KG1 (cell line): ENCODE measurements at places on chromosomes 13 and 19.

DNA sequence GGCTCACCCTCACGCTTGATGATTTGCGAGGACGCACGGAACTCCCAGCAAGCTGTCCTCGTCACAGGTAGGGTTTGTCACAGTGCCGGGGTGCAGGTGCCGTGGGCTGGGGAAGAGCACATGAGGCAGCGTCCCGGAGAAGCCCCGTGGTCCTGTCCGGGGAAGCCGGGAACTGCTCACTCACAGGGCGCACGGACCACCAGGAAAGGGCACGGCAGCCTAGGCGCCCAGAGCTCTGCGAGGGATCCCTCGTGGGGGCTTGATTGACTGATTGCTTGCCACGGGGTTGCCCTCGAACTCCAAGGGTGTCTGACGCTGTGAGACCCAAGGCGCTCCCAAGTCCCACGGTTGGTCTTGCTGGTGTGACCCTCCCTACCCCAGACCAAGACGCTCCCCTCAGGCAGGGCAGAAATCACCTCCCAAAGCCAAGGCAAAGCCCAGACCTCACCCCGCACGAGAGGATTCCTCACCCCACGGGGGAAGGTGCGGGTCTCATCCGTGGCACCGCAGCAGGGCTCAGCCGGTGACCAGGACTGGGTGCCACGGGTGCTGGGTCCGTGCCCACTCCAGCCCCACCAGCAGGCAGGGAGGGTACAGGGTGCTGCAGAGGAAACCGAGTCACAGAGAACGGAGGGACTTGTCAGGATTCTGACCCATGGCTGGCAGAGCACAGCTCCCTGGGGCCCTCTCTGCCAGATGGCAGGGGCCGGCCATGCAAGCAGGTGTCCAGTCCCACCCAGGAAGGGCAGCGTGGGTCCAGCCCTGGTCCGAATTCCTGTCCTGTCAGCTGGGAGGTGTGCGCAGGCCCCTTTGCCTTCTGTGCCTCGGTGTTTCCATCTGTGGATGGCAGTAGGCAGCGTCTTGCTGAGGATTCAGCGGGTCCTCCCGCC is 7.7 kb downstream of the C2CD4C start:
- DNase-seq = no peak

GRCh38 chr13:27170221-27170515 is 1.4 kb downstream of the USP12 start:
- DNase-seq = no peak

GRCh38 chr19:38561658-38562057 is 56.1 kb downstream of the MAP4K1 start:
- DNase-seq = no peak

- no peak for DNase-seq
Measured at GRCh38 chr13:70128098-70128497, 19.8 kb upstream of the KLHL1 start.

- peak; percentile 45 for DNase-seq
Measured at GRCh38 chr19:54478677-54479266, 5.7 kb upstream of the CDC42EP5 start.

GRCh38 chr13:27442797-27443196 is 7.6 kb downstream of the MTIF3 start:
- no peak for DNase-seq

GRCh38 chr13:108056278-108056677 is 159.1 kb downstream of the LIG4 start:
- no peak for DNase-seq

GRCh38 chr19:52535771-52536447 is 8.4 kb downstream of the ZNF808 start:
- peak; percentile 66 for DNase-seq

- no peak for DNase-seq
Measured at GRCh38 chr13:104297075-104297474, 1230.9 kb upstream of the SLC10A2 start.

- DNase-seq = no peak
Measured at GRCh38 chr19:17830567-17831418, 9.5 kb upstream of the INSL3 start.

DNA sequence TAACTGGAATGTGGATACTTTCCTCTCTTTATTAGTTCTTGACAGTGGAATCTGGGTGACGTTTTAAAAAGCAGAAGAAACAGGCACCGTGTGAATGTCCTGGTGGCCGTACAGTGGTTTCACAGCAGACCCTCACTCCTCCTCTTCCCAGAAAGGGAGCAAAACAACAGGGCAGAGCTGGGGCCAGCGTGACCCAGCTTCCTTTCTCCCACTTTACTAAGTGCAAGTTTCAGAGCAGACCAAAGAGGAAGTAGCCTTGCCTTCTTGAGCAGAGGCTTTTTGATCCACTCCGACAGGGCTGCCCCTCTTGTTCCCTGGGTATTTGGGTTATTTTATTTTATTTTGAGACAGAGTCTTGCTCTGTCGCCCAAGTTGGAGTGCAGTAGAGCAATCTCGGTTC is 19.6 kb upstream of the C19orf33 start:
- no peak for DNase-seq

DNA sequence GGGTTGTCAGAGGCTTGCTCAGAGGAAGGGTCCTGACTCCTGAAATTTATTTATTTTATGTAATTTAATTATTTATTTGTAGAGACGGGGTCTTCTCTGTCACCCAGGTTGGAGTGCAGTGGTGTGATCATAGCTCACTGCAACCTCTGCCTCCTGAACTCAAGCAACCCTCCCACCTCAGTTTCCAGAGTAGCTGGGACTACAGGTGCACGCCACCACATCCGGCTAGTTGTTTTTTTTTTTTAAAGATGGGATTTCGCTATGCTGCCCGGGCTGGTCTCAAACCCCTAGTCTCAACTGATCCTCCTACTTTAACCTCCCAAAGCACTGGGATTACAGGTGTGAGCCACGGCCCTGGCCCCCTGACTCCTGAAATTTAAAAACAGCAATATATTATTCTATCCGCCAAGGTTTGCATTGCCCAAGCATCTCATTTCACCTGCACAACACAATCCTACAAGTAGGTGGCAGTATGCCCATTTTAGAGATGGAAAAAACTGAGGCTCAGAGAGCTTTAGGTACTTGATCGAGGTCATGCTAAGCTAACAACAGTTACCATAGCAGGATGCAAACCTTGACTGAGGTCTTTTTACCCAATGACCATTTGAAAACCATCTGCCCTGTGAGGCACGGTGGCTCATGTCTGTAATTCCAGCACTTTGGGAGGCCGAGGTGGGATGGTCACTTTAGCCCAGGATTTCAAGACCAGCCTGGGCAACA is 18.1 kb downstream of the ARHGEF18 start:
- DNase-seq = peak; percentile 2

DNA sequence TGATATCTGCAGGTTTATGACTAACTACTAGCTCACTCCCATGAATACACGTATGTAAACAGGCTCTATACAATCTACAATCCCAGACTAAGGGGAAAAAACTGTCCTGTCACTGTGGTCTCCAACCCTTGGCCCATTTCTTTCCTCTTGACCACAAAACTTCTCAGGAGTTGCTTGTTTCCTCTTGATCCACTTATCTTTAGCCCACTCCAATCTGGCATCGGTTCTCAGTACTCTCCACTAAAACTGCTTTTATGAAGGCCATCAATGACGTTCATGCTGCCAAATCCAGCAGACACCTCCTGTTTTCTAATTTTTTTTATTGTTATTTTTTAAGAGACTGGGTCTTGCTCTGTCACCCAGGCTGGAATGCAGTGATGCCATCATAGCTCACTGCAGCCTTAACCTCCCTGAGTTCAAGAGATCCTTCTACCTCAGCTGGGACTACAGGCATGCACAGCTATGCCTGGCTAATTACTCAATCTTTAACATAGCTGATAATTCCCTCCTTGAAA is 31.9 kb upstream of the USPL1 start:
- DNase-seq = no peak
